ENCODE measurements at places on chromosomes 2 and 18.

DNA sequence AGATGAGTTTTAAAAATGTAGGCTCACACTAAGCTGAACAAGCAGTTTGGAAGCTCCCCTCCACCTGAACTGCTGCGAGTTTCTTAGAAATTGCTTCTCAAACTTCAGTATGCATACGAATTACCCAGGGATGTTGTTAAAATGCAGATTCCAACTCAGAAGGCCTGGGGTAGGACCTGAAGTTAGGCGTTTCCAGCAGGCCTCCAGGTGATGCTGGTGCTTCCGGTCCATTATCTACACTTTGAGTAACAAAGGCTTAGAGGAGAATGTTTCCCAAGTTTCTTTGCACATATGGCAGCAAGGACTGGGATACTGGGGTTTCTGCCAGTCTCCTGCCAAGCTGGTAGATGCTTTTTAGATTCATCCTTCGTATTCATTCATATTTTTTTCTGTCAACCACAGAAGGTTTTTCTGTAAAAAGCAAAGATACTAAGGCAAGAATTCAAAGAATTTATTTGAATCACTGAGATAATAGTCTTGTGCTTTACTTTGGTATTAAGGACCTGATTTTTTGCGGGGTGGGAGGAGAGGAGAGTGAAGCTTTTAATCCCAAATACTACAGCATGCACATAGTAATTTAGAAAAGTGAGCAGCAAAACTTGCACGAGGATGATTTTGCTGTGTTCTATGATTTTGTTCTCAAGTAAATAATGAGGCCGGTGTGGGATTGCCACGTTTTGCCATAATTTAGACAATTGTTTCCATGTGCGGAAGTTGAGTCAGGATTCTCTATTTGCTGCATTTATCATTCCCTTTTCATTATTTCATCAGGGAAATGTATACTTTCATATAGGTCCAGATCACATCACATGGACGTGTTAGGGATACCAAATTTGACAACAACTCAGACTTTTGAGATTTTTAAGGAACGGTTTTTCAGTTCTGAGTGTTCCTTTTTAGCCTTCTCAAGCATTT is 137.6 kb upstream of the SPATS2L start:
- DNase-seq = no peak

DNA sequence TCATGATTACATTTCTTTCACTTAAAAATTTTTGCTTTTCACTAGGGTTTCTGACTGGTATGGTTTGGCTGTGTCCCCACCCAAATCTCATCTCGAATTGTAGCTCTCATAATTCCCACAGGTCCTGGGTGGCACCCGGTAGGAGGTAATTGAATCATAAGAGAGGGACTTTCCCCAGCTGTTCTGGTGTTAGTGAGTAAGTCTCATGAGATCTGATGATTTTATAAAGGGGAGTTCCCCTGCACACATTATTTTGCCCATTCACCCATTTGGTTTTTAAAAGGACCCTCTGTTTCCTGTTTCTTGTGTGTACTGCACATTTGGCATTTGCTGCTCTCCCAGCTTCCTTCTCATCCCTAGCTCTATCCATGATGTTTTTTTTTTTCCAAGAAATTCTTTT is 27.8 kb upstream of the NETO1 start:
- DNase-seq = no peak

GRCh38 chr2:161136696-161137324 is 23.4 kb upstream of the TANK start:
- DNase-seq = no peak

DNA sequence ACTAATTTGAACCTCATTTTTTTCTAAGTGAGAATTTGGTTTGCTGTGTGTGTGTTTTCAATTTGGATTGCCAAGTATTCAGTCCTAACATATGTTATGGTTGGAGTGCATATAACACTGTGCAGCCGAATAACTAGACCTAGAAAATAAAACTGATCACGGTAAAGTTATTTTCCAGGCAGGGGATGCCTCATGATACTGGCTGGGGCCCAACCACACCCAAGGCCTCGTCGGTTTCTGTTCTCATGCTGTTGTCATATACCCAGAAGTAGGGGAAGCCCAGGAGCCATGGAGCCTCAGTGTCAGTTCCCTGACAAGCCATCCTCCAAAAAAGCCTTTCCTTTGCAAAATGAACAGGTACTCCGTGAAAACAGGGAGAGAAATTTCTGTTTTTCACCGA is 160.2 kb downstream of the GBX2 start:
- no peak for DNase-seq
